ENCODE measurements at places on chromosomes 4 and X. TPM values are rescaled to one million over a fixed set of nuclear protein-coding genes. Genes with fewer than 3 reads are reported as not detected.

DNA sequence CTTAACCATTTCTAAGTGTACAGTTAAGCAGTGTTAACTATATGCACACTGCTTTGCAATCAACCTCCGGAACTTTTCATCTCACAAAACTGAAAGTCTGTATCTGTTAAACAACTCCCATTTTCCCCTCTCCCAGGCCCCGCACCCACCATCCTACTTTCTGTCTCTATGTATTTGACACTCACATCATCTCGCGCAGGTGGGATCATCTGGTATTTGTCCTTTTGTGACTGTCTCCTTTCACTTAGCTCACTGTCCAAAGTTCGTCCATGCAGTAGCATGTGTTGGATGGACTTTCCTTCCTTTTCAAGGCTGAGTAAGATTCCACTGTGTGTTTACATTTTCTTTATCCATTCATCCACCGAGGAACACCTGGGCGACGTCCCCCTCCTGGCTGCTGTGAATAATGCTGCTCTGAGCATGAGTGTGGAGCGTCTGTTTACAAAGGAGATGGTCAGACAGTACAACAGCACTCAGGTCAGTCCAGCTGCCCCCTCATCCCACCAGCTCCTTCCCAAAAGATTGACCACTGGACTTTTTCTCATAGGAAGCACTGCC is 39.8 kb downstream of the DCTD start:
- no peak for DNase-seq

DNA sequence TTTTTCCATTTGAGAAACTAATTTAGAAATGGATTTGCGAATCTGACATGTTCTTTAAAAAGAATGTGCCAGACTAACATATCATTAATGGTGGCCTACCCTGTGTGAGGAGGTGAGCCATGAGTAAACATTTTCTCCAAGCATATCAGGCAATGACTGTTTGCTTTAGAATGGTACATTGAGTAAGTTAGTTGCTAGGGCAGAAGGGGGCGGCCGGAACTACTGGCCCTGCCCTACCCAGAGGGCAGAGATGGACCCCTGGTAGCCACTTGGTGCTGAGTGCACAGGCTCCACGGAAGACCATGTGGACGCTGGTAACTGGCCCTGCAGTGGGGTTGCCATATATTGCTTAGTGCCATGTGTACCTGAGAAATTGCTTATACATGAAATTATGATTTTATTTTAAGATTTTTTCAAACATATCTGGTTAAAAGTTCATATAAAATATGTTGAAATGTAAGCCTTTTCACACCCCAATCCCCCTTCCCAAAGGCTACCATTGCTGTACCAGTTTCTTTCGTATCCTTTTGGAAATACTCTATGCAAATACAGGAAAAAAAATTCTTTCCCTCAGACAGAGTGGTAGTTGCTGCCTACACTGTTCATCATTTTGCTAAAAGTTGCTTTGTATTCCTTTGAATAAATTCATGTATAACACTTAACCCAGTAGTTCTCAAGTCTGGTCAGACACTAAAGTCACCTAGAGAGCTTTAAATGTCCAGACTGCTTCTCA is 8.8 kb downstream of the FNIP2 start:
- no peak for DNase-seq

GRCh38 chr4:83010522-83011318 is at the start of gene LIN54:
Gene LIN54, minus strand, starts transcription at chr4:83010823. Its CDS starts 25,979 bp downstream, at chr4:82984844.
- DNase-seq: peak; percentile 97

DNA sequence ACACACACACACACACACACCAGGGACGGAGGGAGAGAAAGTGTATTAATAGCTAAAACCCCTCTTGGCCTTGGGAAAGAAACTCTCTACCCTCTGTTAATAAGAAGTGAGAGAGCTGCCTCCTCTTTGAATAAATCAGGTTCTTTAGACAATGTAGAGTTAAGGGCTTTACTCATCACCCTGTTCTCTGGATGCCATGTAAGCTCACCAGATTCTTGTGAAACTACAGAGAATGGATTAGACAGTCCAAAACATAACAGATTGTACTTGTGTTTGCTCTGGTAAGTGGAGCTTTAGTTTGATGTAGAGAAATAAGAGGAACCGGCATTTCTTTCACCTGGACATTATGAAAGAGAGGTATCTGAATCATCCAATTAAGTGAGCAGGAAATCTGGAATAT is 263.2 kb downstream of the DMD start:
- DNase-seq: no peak

- no peak for DNase-seq
Observed at GRCh38 chr4:89193843-89194242, 82.5 kb downstream of the TIGD2 start.

DNA sequence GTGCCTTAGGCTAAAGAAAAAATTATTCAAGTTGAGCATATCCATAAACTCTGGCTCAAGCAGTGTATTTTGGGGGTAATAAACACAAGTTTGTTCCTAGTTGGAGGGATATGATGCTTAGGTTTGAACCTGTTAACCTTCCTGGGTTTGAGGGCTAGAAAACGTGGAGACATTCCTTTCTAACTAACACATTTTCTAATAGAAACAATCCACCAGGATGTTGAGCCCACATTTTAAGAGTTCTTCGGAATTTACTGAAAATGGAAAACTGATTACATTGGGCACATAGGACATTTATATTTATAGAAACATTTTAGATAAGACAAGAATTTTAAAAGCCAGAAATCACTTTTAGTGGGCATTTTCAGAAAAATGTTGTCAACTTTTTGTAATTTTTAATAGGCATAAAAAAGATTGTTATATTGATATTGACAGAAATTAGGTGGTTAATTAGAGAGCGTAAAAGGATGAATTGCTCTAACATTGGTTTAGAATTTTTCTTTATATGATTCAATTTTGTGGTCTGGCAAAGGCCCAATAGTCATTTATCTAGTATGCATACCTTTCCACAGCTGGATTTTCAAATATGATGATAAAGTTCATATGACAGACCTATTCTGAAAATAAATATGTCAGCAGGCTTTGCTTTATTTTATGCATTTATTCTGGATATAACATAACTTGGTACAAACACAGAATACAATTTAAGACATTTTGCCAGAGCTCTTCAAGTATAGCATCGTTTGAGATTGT is 49.2 kb downstream of the CEP44 start:
- DNase-seq: no peak

DNA sequence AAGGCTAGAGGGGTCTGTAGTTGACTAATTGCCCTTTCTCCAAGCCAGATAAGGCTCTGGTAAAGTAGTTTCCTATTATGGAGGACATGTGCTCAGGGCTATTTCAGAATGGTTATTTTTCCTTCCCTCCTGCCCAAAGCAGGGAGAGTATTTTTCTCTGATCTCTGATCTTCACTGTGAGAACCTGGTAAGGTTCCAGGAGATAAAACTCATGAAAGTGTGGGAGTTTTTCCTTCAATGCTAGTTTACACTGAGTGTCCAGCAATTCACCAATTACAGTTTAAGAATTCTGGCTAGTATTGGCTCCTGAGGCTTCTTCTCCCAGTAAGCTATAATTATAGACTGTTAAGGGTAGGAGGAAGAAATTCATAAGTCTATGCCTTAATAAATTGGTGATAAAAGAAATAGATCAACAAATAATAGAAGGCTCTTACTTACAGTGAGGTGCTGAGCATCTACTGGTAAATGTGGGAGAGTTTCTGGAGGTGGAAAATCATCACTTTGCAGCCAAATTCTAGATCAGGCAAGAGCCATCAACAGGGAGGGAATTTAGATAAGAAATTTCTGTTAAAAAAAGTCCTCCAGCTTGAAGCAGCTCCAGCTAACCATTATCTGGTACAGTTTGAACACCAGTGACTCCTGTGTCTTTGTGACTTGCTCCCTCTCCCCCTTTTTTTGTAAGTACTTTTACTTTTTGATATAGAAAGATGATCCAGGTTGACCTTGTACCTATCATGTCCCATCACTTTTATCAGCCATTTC is 30.9 kb downstream of the CASP6 start:
- no peak for DNase-seq

- no peak for DNase-seq
Observed at GRCh38 chrX:133045986-133046385, 50.9 kb downstream of the USP26 start.

DNA sequence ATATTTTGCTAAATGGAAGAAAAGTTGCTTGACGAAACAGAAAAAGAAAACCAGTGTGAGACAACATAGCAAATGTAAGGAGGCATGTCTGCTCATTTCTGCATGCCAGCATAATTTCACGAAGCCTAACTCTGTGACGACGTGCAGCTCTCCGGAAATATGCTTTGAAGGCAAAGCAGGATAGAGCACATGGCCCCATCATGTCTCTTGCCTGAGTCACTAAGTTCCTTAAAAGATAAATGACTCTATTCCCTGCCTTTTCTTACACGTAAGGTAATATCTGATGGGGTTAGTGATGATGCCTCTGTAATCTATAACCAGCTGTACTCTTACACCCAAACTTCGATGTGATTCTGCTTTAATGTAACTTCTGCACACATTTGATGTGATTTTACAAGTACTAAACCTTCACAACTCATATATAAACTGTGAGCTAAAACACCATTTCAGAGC is 64.5 kb downstream of the ANXA3 start:
- no peak for DNase-seq

GRCh38 chrX:36431819-36432218 is 512.3 kb downstream of the CFAP47 start:
- DNase-seq: no peak

- DNase-seq: no peak
Observed at GRCh38 chr4:21469438-21470300, 478.9 kb downstream of the KCNIP4 start.

DNA sequence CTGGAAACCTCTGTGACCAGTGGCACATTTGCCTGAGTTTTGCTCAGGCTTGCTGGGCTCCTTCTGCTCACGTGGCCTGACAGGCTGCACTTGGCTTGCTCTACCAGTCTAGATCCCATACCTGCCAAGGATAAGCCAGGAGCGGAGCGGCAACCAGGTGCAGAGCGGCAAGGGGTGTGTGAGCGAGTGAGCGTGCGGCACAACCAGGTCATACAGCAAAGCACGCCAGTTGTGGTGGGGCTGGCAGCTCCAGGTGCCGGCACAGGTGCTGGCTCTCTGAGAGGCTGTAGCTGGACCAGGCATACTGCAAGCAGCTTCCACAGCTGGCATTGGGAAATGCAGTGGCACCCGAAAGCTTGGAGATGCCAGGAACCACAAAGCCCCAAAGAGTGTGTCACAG is 1495.1 kb downstream of the PCDH7 start:
- peak; percentile 46 for DNase-seq

DNA sequence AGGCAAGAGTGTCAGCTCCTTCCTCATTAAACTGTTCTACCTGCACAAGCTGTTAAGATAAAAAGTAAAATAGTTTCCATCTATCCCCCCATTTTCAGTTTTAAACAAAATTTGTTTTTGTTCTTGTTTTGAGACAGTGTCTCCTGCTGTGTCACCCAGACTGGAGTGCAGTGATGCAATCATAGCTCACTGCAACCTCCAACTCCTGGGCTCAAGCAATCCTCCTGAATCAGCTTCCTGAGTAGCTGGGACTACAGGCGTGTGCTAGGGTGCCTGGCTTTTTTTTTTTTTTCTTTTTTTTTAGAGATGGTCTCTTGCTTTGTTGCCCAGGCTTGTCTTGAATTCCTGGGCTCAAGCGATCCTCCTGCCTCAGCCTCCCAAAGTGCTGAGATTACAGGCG is 105.4 kb downstream of the HS6ST2 start:
- no peak for DNase-seq

GRCh38 chr4:5636766-5637670 is 71.3 kb downstream of the EVC2 start:
- no peak for DNase-seq

- DNase-seq: no peak
Observed at GRCh38 chr4:173367946-173368345, 2.8 kb upstream of the SAP30 start.

DNA sequence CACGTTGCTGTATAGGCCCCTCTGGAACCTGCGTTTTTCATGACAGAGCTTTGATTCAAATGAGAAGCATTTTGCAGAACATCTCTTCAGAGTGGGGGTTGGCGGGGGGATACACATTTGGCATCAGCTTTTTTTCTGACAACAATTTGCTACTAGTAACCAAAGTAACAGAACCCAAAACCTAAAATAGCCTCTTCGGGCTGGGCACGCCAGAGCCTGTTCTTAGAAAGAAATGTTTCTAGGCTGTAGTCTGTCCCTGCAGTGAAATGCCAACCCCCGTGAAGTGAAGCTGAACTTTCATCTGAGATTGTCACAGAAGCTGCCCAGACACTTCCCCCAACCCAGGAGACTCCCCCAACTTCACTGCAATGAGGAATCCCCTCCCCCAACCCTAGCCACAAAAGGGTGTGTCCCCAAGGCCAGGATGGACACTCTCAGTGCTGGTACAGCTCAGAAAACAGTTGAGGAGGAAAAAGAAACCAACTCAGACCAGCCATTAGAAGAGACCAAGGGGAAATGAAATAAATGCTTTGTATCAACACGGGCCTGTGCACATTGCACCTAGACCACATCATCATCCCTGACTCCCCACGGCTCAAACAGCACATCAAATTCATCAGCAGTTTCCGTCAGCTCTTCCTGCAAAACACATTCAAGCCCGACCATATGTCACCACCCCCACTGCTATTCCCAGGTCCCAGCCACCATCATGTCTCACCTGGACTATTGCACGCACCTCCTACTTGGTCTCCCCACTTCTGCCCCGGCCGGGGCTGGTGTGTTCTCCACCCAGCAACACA is 8.4 kb upstream of the MAN2B2 start:
- no peak for DNase-seq

GRCh38 chr4:173524218-173525117 is 5.6 kb downstream of the HAND2 start:
- DNase-seq: no peak

DNA sequence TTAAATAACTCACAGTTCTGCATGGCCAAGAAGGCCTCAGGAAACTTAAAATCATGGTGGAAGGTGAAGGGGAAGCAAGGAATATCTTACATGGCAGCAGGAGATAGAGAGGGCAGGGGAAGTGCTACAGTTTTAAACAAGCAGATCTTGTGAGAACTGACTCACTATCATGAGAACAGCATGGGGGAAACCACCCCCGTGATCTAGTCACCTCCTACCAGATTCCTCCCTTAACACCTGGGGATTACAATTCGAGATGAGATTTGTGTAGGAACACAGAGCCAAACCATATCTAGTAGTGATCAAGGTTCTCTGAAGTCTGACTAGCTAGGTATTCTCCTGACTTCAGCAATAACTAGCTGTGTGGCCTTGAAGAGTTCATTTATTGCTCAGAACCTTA is 56.0 kb downstream of the BANK1 start:
- no peak for DNase-seq

DNA sequence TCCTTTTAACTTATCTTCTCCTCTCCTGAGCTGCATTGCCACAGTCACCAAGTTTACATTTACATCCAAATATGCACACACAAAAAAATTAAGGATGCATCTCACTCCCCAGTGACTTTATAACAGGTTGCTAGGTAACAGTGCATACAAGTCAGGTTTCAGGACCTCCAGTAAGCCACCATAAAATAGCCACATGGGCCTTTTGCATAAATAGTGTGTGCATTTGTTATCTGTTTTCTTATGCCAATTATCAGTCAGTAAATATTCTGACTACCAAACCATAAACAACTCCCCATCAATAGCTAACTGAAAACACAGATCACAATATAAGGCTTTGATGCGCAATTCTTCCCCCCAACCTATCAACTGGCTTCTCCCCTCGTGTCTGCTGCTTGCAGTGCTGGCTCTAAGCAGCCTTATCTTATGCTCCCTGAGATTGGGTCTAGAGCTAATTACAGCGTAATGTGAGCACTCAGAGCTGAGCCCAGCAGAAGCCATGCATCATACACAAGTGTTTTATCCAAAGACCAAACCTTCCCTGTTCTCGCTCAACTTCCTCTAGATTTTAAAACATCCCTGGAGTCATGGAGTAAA is 55.4 kb downstream of the ZNF827 start:
- DNase-seq: no peak

F9 gene
- total RNA-seq: 0.11 TPM

ADGRG2 gene
- total RNA-seq: 0.91 TPM

SYN1 gene
- 11.5 TPM for total RNA-seq
